ENCODE measurements at places on chromosomes 11 and 22. TPM values are rescaled to one million over a fixed set of nuclear protein-coding genes. Genes with fewer than 3 reads are reported as not detected.

DNA sequence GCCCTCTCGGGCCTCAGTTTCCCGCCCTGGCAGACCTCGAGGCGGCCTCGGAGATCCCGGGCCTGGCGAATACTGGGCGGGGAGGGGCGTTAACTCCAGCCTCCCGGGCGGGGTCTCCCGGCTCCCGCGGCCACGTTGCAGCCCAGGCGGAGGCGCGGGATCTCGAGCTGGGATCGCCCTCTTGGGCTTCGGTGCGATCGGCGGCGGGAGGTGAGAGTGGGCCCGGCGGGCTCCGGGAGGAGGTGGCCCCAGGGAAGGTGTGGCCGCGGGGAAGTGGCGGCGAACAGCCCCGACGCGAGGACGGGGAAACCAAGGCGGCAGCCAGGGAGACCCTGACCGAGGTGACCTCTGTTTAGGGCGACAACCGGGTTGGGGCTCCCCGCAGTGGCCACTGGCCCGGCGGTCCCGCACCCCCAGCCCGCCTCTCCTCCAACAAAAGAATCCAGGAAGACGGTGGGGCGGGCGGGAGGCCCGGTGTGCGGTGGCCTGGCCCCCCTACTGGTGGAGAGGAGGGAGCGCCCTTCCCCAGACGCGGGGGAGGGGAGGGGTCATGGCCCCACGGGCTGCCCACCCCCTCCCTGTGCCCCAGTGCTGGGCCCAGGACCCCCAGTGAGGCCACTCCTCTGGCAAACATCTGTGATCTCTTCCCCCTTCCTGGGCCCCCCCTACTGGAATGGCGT is at the start of gene PHETA2:
TSS of gene PHETA2 (plus strand) at position 117 of the 680 bp plus-strand sequence. CDS start 3,046 bp downstream, outside the sequence.
- H3K4me1 ChIP-seq: peaks cover 49% of the 10 kb centered on the region
- peak within 1 kb of the TSS; percentile 65 for H3K4me3 ChIP-seq
- H3K27ac ChIP-seq: peak within 1 kb of the TSS; percentile 90
- no peaks in the 10 kb centered on the region for H3K36me3 ChIP-seq

- H3K4me1 ChIP-seq: peaks cover 1% of the 10 kb centered on the region
- no peaks in the 10 kb centered on the region for H3K27me3 ChIP-seq
- no peak overlapping the region for H3K4me3 ChIP-seq
- H3K27ac ChIP-seq: no peak overlapping the region
These were observed 89.0 kb downstream of the CDKN1C start for GRCh38 chr11:2796508-2797113.

The OR8G1 gene
- not detected for total RNA-seq

DNA sequence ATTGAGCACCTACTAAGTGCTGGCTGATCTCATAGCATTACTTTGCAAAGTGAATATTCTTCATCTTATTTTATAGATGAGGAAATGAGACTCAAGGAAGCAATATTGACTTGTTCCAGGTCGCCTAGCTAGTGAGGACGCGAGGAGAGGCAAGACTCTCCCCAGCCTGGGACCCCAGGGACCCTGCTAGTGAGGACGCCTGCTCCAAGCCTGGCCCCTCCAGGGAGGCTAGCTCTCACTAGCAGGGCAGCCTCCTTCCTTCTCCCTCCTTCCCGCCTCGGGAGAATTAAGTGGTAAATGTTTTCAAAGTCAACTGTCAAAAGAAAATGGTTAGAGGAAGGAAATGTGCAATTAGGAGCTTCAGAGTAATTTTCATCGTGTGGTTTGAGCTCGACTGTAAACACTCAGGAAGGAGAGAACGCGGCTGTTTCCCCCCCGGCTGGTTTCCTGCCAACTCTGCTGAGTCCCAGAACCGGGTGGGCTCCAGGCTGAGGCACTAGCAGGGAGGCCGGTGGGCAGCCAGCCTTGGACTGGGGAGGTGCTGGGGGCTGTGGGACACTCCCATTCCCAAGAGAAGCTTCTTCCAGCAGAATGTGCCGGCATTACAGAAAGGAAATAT is 17.9 kb downstream of the MYEOV start:
- peaks cover 24% of the 10 kb centered on the region for H3K4me1 ChIP-seq
- H3K27me3 ChIP-seq: no peaks in the 10 kb centered on the region
- peak; percentile 62 for DNase-seq
- no peaks in the 10 kb centered on the region for H3K36me3 ChIP-seq

DNA sequence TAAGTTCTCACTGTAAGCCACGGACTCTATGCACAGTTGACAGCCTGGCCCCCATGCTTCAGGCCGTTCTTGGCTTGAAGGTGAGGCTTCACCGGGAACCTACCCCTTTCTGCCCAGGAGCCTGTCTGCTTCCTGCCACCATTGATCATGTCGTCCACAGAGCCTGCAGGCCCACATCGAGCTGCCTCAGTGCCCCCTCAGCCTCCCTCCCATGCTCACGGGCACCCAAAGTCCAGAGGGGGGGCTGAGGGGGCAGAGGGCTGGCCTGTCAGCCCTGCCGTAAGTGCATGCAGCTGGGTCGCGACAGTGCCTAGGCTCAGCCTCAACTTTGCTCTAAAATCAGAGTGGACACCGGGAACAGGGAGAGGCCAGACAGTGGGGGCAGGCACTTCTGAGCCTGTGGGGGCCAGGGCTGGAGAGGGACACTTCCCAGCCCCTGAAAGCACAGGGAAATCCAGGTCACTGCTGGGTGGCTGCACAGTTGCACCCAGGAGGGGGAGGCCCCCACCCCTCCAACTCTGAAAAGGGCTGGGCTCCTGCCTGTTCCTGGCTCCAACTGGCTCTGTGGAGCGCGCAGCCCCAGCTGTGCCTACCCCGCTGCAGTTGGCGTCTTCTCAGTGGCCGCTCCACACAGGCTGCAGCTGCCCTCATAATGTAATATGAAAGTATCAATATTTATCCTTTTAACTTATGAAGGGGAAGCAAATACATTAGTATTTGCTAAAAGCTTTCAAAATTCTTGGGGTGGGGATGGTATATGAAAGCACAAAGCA is 598.6 kb downstream of the DLG2 start:
- H3K27me3 ChIP-seq: no peaks in the 10 kb centered on the region
- H3K4me3 ChIP-seq: no peak overlapping the region
- H3K27ac ChIP-seq: no peak overlapping the region

GRCh38 chr11:61195719-61196118 is 7.6 kb upstream of the PGA3 start:
- H3K4me3 ChIP-seq: no peak overlapping the region
- no peaks in the 10 kb centered on the region for H3K4me1 ChIP-seq
- H3K27me3 ChIP-seq: no peaks in the 10 kb centered on the region

- H3K36me3 ChIP-seq: no peaks in the 10 kb centered on the region
- peak overlapping the region; percentile 58 for H3K4me3 ChIP-seq
- peaks cover 5% of the 10 kb centered on the region for H3K4me1 ChIP-seq
- peak; percentile 88 for DNase-seq
- H3K27me3 ChIP-seq: no peaks in the 10 kb centered on the region
- H3K27ac ChIP-seq: peak overlapping the region; percentile 85
These were observed 1.0 kb downstream of the POU2AF3 start for GRCh38 chr11:111299101-111300026.

DNA sequence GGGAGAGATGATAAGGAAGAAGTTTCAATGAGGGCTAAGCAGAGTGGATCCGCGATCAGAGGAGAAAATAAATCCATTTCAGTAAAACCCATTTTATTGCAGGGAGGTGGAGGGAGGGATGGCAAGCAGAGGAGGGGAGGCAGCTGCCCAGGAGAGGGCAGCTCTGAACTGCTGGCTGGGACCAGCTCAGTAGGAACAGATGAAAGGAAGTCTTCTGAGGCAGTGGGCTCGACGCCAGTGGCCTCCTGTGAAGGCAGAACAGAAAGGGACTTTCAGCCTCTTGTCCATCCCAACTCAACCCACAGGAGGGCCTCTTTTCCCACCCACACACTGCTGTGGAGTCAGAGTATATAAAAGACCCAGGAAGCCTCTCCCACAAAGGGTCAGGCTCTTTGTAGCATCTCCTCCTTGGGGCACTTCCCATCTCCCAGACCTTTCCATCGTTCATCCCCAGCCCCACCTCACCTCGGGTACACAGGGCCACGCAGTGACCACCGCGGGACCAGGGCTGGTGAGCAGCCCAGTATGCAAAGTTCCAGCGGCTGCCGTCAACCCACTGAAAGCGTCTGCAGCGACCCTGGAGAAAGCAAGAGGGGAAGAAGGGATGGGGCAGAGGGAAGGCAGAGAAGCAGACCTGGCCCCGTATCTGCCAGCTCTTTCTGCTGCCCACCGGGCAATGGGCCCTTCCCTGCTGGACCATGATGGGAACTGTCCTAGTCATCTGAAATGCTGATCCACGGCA is 3.0 kb downstream of the PRG2 start:
- H3K4me3 ChIP-seq: no peak overlapping the region
- H3K27ac ChIP-seq: no peak overlapping the region
- DNase-seq: no peak
- no peaks in the 10 kb centered on the region for H3K4me1 ChIP-seq

DNA sequence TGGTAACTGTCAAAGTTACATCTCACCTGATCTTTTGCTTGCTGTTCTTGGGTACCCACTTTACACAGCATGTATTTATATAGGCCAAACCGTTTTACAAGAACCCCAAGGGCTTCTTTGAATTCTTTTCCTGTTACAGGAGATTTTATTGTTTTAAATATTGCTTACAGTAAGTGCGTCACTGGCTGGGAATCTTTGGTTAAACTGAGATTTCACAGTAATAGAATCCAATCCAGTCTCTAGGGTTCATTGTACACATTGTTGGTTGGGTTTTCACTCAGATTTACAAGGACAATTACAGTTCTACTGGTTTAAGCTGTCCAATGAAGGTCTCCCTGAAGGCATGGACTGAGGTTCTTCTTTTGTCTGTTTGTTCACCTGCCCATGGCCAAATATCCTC is 171.7 kb downstream of the INSC start:
- no peak overlapping the region for H3K27ac ChIP-seq
- H3K27me3 ChIP-seq: no peaks in the 10 kb centered on the region

GRCh38 chr11:102836290-102836875 is 7.0 kb downstream of the MMP3 start:
- no peaks in the 10 kb centered on the region for H3K4me1 ChIP-seq
- H3K27me3 ChIP-seq: no peaks in the 10 kb centered on the region
- no peak for DNase-seq

DNA sequence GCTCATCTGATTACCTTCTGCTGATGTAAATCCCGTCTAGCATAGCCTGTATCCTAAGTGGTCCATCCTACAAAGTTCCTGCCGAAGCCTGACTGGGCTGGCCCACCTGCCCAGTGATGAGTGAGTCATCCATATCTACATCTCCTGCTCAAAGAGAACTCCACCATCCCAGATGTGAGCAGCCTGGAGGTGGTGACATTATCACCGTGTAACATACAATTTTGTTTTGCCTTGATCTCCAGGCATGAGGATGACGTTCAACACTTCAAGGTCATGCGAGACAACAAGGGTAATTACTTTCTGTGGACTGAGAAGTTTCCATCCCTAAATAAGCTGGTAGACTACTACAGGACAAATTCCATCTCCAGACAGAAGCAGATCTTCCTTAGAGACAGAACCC is 5.6 kb downstream of the TMA7B start:
- no peak for DNase-seq
- no peak overlapping the region for H3K4me3 ChIP-seq
- no peaks in the 10 kb centered on the region for H3K27me3 ChIP-seq

The MS4A6A gene
- total RNA-seq: 112 TPM

DNA sequence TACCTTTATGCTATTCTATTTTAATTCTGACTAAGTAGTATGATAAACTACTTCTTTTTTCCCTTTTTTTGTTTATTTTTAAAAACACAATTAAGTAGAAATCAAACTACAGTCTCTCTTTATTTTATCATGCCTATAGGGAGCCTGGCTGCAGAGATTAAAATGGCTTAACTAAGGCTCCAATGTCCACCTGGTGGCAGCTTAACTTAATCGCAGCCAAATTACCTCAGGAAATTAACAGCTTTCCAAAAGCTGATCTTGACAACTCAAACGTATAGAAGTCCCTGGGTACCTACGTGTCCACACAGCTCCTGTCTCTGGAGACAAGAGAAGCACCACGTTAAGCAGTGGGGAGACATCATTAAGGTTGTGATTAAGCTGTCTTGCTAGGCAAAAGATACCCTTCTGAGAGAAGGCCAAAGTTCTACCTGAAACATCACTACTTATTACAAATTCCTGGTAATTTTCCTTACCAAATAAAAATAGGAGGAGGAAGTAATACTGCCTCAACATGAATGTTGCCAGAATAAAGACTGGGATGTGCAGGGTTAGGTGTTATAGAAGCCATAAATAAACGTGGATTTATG is 63.2 kb upstream of the SNX19 start:
- H3K27me3 ChIP-seq: peaks cover 9% of the 10 kb centered on the region
- H3K27ac ChIP-seq: no peak overlapping the region
- DNase-seq: no peak
- H3K4me1 ChIP-seq: no peaks in the 10 kb centered on the region
- H3K4me3 ChIP-seq: no peak overlapping the region

The CHRDL2 gene
- total RNA-seq: 1.6 TPM

The FXYD6 gene
- total RNA-seq: 59.0 TPM

The CASP1 gene
- total RNA-seq: 106 TPM

The APOL6 gene
- 45.6 TPM for total RNA-seq

DNA sequence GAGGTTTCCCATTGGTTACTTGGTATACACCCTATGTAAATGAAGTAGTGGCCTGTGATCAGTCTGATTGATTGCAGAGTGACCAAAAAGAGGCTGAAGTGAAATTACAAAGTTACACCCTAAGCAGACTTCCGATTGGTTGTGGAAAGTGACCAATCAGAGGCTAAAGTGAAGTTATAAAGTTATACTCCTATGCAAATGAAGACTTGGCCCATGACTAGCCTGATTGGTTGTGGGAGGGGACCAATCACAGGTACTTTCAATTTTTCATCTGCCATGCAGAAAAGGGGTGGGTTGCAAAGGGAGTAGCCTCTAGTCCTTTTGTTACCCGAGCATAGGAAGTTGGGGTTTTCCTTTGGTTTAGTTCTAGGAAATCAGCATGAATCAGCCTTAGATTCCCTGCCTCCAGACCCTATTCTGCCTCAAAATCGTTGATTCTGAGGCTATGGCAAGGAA is 18.1 kb upstream of the CSTF3 start:
- H3K4me3 ChIP-seq: no peak overlapping the region
- H3K27me3 ChIP-seq: no peaks in the 10 kb centered on the region
- no peaks in the 10 kb centered on the region for H3K36me3 ChIP-seq

GRCh38 chr11:44774731-44775130 is 48.0 kb downstream of the TSPAN18 start:
- H3K27ac ChIP-seq: peak overlapping the region; percentile 27
- no peaks in the 10 kb centered on the region for H3K36me3 ChIP-seq
- peaks cover 15% of the 10 kb centered on the region for H3K4me1 ChIP-seq
- no peak for DNase-seq

The CREB3L1 gene
- 47.4 TPM for total RNA-seq

GRCh38 chr11:19946681-19947080 is 213.6 kb downstream of the DBX1 start:
- no peak overlapping the region for H3K4me3 ChIP-seq
- peaks cover 2% of the 10 kb centered on the region for H3K4me1 ChIP-seq
- H3K27me3 ChIP-seq: no peaks in the 10 kb centered on the region
- peaks cover 23% of the 10 kb centered on the region for H3K36me3 ChIP-seq

The OR4A16 gene
- total RNA-seq: not detected

GRCh38 chr22:29255064-29255621 is 12.6 kb downstream of the RHBDD3 start:
- no peaks in the 10 kb centered on the region for H3K4me1 ChIP-seq
- H3K27ac ChIP-seq: no peak overlapping the region
- peak; percentile 34 for DNase-seq

GRCh38 chr11:2587132-2587930 is 112.5 kb downstream of the KCNQ1OT1 start:
- H3K36me3 ChIP-seq: no peaks in the 10 kb centered on the region
- H3K27me3 ChIP-seq: no peaks in the 10 kb centered on the region
- peak; percentile 61 for DNase-seq
- H3K4me3 ChIP-seq: no peak overlapping the region
- H3K4me1 ChIP-seq: no peaks in the 10 kb centered on the region
- no peak overlapping the region for H3K27ac ChIP-seq

All from upper lobe of right lung (tissue), 1 donor.